ENCODE measurements at places on chromosomes 5 and 9.
A peak's percentile ranks its signal among the peaks of the same experiment; 100 is the strongest.

- DNase-seq, result no peak
These were observed 39.2 kb upstream of the NKD2 start for GRCh38 chr5:969408-969839.

- DNase-seq, result no peak
These were observed 647.1 kb upstream of the KLF4 start for GRCh38 chr9:108136656-108137055.

DNA sequence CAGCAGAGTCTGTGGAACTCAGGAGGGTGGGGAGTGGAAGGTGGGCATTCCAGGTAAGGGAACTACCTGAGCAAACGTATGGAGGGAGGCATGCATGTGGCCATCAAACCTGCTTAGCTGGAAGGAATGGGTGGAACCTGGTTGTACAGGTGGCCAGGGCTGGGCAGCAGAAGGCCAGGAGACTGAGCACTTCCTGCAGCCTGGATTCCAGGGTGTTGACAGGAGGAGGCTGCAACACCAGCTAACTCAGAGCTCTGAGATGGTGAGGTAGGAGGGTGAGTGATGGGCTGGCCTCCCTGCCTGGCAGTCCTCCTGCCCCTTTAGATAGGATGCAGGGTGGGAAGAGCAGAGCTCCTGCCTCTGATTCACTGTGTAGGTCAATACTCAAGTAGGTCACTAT lies 92.5 kb upstream of the CPEB4 start:
- no peak for DNase-seq

DNA sequence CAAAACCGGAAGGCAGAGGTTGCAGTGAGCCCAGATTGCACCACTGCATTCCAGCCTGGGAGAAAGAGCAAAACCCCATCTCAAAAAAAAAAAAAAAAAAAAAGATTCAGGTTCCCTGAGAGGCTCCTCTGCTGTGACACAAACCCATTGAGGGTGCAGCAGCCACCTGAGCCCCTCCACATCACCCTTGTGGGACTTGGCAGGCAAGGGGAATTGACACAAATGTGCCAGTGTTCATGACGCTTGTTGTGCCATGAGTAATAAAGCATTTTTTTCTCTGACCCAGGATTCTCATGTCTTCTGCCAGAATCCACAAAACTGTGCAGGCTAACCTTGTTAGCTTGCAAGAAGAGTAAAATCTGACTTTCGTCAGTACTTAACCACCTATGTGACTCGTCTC lies 149.6 kb downstream of the TTC39B start:
- DNase-seq, result no peak

DNA sequence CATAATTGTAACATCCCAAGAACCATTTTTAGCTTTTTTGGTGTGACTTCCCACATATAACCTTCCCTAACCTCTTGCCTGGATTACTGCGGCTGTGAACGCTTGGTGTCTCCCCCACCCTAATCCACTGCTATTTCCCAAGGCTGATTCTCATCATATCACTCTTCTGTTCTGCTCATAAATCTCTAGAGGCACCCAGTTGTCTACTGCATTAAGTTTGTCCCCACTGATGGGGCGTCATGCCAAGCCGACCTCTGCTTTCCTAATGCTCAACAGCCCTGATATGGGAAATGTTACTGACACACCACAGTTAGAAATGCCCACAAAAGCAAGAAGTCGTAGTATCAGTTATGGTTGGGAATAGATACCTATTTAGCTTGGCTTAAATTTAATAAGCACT lies 24.4 kb downstream of the NPR3 start:
- DNase-seq, result no peak

DNA sequence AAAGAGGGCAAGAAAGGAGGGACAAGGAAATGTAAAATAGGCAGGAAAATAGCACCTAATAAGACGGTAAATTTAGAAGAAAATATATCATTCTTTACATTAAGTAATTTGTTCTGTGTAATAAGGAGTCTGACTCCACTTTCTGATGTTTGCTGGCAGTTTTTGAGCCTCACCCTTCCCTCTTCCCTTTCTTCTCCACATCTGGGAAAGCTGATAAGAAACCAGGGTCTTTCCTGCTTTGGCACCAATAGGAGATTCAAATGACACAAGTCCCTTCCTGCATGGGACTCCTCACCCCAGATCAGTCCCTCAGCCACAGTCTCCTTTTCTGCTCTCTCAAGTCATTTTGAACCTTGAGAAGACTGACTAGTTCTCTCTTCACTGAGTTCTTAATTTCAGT lies 31.2 kb upstream of the LECT2 start:
- DNase-seq, result no peak

DNA sequence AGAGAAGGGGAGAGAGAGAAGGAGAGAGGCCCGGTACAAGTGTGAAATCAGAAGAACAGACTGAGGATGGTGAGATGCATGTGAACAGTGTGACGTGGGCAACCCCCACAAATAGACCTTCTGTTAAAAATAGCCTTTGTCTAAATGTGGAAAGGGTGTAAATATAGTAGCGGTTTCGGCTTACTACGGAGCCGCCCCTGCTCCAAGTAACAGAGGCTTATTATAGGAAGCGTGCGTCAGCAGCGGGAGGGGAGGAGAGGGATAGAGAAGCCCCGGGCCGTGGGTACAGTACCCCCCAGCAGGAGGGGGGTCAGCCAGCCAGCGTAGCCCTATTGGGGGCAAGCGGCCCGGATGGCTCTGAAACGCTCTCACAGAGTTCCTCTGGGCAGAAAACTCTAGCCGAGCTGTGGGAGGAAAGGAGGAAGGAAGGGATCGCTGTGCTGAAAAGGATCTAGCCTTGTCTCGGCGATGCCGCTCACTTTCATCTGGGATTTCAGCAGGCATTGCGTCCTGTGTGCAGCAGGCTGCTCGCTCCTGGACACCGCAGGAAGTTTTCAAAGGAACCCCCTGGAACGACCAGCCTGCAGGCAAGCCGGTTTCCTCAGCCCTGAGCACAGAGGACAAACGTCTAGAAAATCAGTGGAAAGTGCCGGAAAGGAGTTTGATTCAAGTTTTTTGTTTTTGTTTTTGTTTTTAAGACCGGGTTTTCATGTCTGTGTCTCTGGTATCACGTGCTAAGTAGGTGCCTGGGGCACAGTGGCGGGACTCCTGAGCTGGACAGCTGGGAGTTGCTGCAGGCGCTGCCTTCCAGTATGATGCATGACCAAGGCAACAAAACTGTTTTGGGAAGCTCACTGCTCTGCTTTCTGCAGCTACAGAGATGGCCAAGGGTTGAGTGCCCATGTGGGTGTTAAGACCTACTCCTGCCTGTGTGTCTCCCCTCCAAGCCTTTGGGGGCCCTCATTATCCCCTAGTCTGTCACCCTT lies 146.6 kb downstream of the SEC61B start:
- peak; percentile 15 for DNase-seq

DNA sequence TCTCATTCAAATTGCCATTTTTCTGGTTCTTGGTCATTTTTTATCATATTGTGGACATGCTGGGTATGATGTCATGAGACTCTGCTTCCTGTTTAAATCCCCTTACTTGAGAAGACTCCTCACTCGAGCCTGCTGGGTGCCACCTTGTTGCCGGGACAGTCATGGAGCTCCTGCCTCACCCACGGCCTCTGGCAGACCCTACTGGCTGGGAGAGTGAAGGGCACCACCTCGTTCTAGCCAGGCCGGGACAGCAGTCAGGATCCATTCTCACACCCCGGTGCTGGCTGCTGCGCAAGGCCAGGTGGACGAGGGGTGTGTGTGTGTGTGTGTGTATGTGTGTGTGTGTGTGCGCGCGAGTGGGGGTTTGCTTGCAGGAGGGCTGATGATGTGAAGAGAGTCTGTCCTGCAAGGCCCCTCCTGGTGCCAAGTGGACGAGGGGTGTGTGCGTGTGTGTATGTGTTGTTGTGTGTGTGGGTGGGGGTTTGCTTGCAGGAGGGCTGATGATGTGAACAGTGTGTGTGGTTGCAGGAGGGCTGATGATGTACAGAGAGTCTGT lies 4.4 kb downstream of the CEP72 start:
- DNase-seq, result no peak

Measured in NCI-H2029 treated with DMSO at 0.1 percent for 48 hours (cell line).